ENCODE measurements at places on chromosomes 1 and 21.

GRCh38 chr1:48035371-48036141, 38.4 kb upstream of the TRABD2B start:
- DNase-seq, result no peak

- DNase-seq, result no peak
Measured at GRCh38 chr1:178933105-178933561, 62.3 kb upstream of the ANGPTL1 start.

GRCh38 chr1:12458571-12458970, 159.4 kb downstream of the DHRS3 start:
- DNase-seq, result no peak

- DNase-seq, result peak; percentile 70
Measured at GRCh38 chr1:84433258-84434080, 35.2 kb downstream of the DNASE2B start.

GRCh38 chr1:209767096-209767495, 11.2 kb downstream of the TRAF3IP3 start:
- DNase-seq, result no peak

GRCh38 chr1:246067432-246068216, 439.5 kb downstream of the SMYD3 start:
- DNase-seq, result no peak

DNA sequence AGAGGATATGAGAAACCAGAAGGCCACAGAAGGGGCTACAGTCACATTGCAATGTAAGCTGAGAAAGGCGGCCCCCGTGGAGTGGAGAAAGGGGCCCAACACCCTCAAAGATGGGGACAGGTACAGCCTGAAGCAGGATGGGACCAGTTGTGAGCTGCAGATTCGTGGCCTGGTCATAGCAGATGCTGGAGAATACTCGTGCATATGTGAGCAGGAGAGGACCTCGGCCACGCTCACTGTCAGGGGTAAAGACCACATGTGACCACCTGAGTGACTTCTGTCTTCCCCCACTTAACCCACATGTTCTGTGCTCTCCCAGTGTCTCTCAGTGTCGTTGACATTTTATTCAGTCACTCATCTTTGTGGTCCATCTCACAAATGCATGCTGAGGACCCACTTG, 92.1 kb downstream of the OBSCN start:
- DNase-seq, result no peak

DNA sequence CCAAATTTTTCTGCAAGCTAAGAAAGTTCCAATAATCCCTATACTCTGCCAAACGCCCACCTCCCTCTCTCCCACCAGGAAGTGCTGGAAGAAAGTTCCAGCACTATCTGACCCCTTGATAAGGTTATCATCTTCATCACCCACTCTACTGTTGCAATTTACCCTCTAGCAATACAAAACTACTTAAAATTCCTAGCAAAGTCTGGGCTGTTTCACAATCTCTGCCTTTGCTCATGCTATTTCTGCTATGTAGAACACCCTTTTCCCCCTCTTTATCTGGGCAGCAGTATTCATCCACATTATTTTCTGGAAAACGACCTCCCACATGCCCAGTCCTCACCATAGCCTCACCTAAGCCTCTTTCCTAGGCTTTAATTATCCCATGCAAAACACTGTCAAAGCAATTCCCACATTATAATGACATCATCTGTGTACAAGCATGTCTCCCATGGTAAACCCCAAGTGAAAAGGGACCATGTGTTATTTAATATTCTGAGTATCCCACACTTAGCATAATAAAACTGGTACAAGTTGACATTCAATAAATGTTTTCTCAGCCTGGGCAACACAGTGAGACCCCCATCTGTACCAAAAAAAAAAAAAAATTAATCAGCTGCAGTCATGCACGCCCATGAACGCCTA, 12.0 kb downstream of the F11R start:
- DNase-seq, result no peak

GRCh38 chr1:162854245-162854882, 6.6 kb downstream of the CCDC190 start:
- peak; percentile 48 for DNase-seq

DNA sequence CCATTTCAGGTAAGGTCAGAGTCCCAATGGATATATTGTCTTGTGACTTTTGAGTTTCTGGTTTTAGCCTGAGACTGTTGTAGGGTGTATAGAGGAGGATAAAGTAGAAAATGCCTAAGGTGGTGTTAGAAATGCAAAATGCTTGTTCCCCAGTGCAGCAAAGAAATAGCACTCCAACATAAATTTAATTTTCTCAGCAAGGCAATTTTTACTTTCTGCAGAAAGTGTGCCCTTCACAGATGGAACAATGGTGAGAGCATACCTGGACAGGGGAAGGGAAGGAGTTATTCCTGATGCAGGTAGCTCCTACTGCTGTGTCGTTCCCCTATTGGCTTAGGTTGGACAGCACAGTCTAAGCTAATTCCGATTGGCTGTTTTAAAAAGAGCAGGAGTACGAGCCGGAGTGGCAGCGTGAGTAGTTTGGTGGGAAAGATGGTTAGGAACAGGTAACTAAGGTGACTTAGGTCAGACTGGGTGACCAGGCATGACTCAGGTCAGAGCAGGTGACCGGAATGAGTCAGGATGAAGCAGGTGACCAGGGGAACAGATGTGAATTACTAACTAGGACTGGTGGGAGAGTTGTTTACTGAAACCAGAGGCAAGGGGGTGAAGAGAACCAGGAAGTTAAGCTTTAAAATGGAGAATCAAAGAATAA, 21.5 kb downstream of the SPATA45 start:
- DNase-seq, result no peak

DNA sequence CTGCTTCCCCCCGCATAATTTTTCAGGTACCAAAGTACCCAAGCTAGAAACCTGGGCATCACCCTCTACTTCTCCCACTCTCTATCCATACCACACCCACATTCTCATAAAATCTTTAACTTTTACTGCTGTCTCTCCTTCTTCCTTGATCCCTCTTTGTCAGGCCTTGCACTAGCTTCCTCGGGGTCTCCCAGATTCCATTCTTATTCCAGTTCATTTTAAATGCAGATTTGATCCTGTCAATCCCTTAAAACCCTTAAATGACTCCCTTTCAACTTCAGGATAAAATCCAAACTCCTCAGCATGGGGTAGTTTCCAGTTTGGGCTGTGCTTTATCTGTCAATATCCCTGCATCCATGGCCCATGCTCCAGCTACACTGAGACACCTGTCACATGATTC, 343.5 kb downstream of the PBX1 start:
- DNase-seq, result no peak

- DNase-seq, result no peak
Measured at GRCh38 chr1:232328486-232329102, 301.3 kb downstream of the SIPA1L2 start.

DNA sequence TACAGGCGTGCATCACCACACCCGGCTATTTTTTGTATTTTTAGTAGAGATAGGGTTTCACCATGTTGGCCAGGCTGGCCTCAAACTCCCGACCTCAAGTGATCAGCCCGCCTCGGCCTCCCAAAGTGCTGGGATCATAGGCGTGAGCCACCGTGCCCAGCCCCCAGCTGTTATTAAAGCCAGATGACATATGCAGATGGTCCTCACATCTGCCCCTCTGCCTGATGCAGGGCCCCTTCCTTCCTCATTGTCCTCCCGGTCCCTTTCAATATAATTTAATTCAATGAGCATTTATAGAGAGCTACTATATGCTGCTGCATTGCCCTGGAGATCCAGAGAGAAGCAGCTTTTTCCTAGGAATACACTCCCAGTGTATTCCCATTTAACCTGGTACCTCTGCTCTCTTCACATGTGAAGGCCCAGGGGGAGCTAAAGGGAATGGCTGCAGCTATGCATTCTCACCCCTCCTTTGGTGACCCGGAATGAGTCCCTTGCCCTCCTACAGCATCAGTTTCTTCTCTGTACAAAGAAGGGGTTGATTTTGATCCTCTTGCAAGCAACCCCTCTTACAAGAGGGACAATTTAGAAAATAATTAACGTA, 55.6 kb downstream of the L1TD1 start:
- no peak for DNase-seq

DNA sequence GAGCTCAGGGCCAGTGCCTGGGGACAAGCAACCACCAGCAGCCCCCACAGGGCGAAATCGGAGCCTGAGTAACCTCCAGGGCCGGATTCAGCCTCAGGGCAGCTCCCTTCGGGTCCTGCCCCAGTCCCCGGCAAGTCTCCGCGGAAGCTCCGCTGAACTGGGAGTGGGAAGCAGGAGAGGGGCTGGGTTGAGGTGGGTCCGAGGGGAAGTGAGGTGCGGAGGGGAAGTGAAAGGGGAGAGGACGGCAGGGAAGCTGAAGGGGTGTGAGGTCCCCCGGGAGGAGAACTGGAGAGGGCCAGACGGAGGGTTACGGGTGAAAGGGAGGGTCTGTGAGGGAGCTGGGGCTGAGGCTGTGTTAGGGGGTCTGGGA, 560 bp downstream of the PADI2 start:
- DNase-seq, result no peak

DNA sequence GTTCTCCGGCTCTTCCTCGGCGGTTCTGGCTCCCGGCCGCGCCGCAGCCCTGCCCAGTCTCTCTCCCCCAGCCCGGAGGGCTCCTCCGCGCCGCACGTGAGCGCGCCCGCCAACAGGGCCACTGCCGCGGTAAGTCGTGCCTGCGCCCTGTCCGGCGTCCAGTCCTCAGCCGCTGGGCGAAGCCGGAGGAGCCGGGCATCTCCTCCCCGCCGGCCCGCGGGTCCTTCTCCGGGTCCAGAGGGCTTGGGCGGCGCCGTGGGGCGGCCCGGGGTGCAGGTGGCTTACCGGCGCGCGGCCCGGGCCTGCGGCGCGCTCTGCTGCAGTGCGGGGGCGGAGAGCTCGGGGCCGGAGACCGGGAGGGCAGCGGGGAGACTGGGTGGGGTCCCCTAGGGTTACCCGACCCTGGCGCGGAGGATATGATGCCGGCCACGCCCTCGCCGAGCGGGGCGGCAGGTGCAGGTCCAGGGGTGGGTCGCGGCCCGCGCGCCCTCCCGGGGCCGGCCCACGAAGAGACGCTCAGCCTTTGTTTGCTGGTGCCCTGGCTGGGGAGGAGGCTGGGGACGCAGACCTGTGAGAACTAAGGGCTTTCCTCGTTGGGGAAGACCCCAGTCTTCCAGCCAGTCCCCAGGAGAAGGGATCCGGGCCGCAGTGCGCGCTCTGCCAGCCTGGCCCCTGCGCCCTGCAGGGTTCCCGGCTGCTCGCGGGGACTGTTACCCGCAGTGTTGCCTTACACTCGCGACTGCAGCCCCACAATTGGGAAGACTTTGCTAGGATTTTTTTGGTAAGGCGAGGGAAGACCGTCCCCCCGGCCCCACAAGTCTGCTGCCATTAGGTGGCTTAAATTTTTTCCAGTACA, at the start of gene DOP1B:
Gene DOP1B (plus strand): TSS at position 10 of the 856 bp plus-strand sequence. CDS start 7,910 bp downstream, outside the sequence.
- no peak for DNase-seq
